Vagina (tissue), 2 donors: ENCODE measurements at places on chromosomes 3 and 15. TPM values are rescaled to one million over a fixed set of nuclear protein-coding genes. Genes with fewer than 3 reads are reported as not detected.

- H3K4me3 ChIP-seq, result no peak overlapping the region
- H3K27ac ChIP-seq, result no peak overlapping the region
- no peaks in the 10 kb centered on the region for H3K27me3 ChIP-seq
- no peak for DNase-seq
- no peaks in the 10 kb centered on the region for H3K36me3 ChIP-seq
- no peaks in the 10 kb centered on the region for H3K4me1 ChIP-seq
Measured at GRCh38 chr3:37772773-37773354, 88.8 kb upstream of the CTDSPL start.

- peaks cover 39% of the 10 kb centered on the region for H3K4me1 ChIP-seq
- peak overlapping the region; percentile 84 for H3K27ac ChIP-seq
- H3K36me3 ChIP-seq, result no peaks in the 10 kb centered on the region
- DNase-seq, result peak; percentile 84
- H3K27me3 ChIP-seq, result no peaks in the 10 kb centered on the region
Measured at GRCh38 chr3:36907911-36908646, 36.8 kb downstream of the TRANK1 start.

DNA sequence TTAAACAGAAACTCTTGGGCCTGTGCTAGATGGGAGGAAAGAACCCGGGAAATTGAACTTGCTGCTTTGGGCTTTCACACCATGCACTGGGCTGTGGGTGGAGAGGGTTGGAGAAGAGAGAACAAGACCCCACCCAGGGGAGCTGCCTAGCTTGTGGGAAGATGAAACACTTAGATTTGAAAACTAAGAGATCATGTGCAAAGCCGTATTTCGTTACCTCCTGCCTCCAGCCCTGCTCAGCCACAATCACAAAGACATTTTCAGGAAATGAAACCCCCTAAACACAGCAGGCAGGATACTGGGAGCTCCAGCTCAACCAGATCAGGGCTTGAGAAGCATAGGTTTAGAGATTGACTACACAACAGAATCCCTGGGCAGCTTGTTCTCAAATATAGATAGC, 183.0 kb upstream of the C2CD4B start:
- no peak for DNase-seq
- H3K4me3 ChIP-seq, result no peak overlapping the region
- no peaks in the 10 kb centered on the region for H3K4me1 ChIP-seq
- no peaks in the 10 kb centered on the region for H3K36me3 ChIP-seq

- DNase-seq, result no peak
- H3K4me3 ChIP-seq, result no peak overlapping the region
- H3K4me1 ChIP-seq, result peaks cover 3% of the 10 kb centered on the region
- H3K27me3 ChIP-seq, result no peaks in the 10 kb centered on the region
- no peak overlapping the region for H3K27ac ChIP-seq
- peaks cover 7% of the 10 kb centered on the region for H3K36me3 ChIP-seq
Measured at GRCh38 chr3:143648708-143649107, 199.6 kb downstream of the SLC9A9 start.

MST1R gene
- 38.1 TPM for total RNA-seq

SEMA6D gene
- 34.9 TPM for total RNA-seq
